Stimulated activated CD4-positive, alpha-beta T cell treated with anti-CD3 and anti-CD28 coated beads, Interleukin-15, amount 100 ng/mL, for 1 hour (primary cell): ENCODE measurements at places on chromosomes 3 and 15.

DNA sequence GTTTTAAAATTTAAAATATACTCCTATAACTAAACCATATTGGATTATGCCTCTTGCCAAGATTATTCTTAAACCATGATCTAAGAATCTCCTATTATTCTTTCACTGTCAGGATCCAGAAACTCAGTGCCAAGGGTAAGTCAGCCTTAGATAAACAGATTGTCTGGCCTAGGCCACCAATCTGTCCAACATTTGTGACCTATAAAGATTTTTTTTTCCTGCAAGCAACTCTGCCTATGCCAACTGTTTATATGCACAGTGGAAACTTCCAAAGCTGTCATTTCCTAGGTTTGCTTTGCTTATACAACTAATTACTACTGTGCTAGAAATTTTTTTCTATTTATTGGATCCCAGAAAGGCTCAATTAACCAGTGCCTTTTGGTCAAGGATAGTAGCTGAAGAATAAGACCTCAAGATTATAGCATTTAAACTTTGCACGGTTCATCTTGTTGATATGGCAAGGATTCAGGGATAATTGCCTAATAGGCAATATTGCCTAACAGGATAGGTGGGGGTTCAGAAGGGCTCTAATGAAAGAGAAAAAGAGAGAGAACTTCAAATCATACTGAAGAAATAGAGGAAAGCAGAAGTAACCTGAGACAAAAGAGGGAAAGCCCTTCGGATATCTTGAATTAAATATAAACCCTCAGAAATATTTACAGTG lies 22.8 kb downstream of the GAP43 start:
- DNase-seq: no peak

DNA sequence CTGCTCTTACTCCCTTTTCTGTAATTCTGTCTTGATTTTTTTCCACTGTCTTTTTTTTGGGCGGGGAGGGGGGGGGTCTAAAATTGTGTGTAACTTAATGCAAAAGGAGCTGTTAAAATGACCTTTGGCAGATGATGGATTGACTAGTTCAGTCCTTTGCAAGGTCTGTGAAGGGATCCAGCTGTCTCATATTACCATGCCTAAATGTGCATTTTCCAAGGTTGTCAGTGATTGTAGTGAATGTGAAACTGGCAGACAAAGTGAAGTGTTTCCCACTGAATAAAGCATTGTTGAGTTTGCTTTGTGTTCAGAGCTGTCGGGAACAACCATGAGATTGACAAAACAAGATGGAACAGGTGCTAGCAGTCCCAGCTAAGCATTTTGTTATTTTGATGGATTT lies 110.1 kb upstream of the SKOR1 start:
- DNase-seq: no peak

GRCh38 chr3:11724615-11725339 lies 81.1 kb upstream of the VGLL4 start:
- DNase-seq: no peak

- no peak for DNase-seq
Measured at GRCh38 chr15:64837502-64837901, 4.2 kb upstream of the PLEKHO2 start.
